T-helper 22 cell (primary cell): ENCODE measurements at places on chromosomes 3 and 15.

DNA sequence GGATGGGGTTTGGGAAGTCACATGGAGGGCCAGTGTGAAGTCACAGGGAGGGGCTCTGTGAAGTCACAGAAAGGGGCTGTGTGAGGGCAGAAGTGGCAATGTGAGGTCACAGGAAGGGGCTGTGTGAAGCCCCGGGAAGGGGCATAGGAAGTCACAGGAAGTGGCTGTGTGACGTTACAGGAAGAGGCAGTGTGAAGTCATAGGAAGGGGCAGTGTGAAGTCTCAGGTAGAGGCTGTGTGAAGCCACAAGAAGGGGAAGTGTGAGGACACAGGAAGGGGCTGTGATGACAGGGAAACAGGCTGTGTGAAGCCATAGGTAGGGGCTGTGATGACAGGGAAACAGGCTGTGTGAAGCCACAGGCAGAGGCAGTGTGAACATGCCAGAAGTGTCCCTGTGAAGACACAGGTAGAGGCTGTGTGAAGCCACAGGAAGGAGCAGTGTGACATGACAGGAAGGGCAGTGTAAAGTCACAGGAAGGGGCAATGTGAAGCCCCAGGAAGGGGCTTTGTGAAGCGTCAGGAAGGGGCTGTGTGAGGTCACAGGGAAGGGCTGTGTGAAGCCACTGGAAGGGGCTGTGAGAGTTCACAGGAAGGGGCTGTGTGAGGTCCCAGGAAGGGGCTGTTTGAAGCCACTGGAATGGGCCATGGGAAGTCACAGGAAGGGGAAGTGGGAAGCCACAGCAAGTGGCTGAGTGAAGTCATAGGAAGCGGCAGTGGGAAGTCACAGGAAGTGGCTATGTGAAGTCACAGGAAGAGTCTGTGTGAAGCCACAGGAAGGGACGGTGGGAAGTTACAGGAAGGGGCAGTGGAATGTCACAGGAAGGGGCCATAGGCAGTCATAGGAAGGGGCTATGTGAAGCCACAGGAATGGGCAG, 37.1 kb downstream of the GASK1A start:
- DNase-seq, result no peak

DNA sequence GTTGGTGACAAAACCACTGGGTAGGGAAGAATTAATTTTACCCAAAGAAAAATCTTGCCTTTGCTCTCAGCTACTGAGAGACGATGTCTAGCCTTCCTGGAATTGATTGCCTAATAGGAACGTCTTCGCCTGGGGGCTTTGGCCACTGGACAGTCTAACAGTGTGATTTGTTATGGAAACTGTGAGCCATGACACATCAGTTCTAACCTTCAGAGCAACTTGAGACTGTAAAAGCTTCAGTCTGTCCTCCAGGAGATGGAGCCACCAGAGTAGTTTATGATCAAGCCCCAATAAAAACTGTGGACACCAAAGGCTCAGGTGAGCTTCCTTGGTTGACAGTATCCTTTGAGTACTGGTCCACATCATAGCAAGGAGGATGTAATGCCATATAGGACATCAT, 235.8 kb upstream of the TMCO5A start:
- no peak for DNase-seq

- no peak for DNase-seq
Observed at GRCh38 chr3:159208050-159208449, 406.2 kb downstream of the MFSD1 start.

GRCh38 chr15:28109626-28110455, 10.7 kb upstream of the OCA2 start:
- no peak for DNase-seq
